ENCODE measurements at places on chromosomes 16 and 17.

DNA sequence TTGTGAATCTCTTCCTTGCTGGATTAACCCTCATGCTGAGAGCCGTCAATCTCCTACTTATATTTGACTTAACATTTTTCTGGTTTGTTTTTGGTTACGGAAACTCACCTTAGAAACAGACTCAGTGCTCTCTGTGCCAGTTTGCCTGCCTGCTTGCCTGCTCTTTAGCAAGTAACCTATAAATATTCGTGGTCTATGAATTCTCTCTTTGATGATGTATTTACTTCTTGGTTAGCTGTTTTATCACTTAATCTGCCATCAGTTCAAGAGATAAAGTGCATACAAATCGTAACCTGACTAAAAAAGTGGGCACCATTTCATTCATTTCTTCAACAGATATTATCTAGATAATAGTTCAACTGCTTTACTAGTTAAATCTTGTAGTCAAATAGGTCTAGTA lies 26.7 kb downstream of the CYB5B start:
- DNase-seq = no peak

- DNase-seq = no peak
Measured at GRCh38 chr17:73201215-73202069, 8.6 kb downstream of the COG1 start.

DNA sequence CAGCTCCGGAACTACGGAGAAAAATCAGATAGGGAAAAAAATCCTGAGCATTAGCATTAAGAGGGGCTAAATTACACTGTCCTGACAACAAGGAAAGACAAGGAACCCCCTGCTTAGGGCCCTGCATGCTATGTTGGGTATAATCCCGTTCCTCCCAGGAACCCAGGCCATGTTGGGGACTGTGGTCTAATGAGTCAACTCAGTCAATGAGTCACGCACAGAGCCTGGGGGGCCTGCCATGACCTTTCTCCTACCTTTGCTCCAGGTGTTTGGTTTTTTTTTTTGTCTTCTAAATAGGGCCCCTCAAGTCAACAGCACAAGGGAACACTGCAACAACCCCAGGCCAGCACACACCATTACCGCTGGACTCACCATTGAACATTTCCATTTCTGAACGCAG lies 8.9 kb upstream of the ZNF200 start:
- DNase-seq = no peak

DNA sequence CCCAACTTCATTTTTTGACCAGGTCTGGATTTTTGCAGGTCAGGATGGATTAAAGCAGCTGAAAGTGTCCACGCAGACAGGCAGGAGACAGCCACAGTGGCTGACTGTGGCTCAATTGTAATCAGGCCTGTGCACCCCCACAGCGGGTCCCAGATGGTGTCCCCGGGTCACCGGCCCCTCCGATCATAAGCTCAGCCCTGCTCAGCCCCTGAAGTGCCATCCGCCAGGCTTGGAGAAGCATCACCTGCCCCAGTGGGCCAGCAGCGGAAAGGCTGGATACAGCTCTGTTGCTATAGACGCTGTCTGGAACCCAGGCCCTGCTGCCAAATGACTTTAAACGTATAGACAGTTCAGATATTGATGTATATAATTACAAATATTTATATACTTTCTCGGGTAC lies 60.6 kb downstream of the RPH3AL start:
- no peak for DNase-seq

- DNase-seq = no peak
Measured at GRCh38 chr16:10776280-10776679, 32.6 kb downstream of the NUBP1 start.

DNA sequence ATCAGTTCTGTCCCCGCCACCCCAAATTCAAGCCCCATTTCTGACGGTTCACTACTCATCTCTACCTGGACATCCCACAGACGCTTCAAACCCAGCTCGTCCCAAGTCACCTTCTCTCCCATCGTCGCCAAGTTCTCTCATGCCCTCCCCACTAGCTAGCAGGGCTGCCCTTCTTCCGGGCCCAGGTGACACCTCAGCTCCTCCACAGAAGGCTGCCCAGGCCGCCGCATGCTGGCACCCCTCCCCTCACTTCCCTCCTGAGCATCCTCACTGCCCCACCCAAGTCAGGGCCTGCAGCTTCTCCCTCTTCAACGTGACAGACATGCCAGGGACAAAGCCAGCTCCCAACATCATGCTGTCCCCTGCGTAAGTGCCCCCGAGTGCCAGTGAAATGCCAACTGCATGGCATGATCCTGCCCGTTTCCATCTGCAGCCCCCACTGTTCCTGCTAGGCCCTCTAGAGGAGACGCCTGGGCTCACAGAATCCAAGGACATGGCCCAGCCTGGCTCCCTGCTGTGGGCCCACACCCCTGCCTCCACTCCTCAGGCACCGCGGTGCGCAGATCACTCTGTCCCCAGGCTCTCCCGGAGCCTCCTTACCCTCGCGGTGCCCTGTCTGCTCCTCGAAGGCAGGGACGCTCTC lies 5.9 kb downstream of the CYB561 start:
- DNase-seq = no peak

DNA sequence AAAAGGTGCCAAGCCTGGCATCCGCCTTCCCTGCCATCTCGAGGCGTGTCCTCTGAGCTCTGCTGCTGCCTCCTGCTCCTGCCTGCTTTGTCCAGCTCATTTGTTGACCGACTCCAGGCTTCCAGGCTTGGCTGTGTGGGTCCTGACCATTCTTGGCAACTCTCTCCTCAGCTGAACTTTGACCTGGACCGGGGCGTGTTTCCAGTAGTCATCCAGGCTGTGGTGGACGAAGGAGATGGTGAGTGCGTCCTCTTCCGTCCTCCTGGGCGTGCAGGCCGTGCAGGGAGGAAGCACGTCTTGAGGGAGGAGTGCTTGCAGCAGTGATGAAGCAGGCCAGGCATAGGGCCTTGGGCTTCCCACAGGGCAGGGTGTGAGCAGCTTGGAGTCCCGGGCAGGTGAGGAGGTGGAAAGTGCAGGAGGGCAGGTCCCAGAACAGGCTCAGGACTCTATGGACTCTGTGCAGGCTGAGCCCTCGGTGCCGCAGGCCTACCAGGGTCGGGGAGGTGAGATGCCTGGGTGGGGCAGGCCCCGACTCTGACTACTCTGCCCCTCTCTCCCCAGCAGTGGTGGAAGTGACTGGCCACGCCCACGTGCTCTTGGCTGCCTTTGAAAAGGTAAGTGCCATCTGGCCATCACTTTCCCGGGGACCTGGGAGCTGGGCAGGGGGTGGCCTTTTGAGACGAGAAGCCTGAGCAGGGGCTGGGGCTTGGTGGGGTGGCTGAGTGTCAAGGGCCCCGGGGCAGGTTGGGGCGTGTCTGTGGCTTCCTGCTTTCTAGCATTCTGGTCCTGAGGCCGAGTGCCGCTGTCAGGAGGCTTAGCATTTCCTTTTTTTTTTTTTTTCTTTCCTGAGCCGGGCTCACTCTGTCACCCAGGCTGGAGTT lies 28.6 kb upstream of the NUDT16L1 start:
- DNase-seq = no peak

DNA sequence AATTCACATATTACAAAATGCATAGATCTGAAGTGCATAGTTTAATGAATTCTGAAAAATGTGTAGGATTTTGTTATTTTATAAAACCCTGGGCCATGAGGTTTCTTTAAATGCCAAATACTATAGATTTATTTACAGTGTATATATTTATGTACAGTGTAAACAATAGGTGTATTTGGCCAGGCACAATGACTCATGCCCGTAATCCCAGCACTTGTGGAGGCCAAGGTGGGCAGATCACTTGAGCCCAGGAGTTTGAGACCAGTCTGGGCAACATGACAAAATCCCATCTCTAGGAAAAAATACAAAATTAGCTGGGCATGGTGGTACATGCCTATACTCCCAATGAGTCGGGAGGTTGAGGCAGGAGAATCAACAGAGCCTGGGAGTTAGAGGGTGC lies 249.4 kb downstream of the PRKCA start:
- DNase-seq = no peak

DNA sequence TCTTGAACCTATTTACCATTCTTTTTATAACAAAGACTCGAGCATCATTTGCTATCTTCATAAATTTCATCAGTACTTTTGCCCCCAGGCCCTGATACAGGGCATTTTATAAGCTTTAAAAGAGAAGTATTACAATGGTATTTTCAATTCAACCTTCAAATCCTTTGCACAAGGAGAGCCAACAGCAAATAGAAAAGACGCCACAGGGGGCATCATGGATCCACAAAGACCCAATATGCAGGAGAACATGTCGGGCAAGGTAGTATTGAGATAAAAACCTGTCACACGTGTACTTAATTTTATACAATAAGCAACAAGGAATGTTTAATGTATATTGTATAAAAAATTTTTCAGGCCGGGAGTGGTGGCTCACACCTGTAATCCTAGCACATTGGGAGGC lies 10.2 kb downstream of the MAP3K14 start:
- no peak for DNase-seq

- DNase-seq = no peak
Measured at GRCh38 chr17:71937914-71938313, 182.9 kb upstream of the SOX9 start.

GRCh38 chr17:19644493-19645210 lies 3.9 kb upstream of the ALDH3A2 start:
- DNase-seq = no peak

- no peak for DNase-seq
Measured at GRCh38 chr17:70121126-70121525, 46.1 kb downstream of the KCNJ16 start.

DNA sequence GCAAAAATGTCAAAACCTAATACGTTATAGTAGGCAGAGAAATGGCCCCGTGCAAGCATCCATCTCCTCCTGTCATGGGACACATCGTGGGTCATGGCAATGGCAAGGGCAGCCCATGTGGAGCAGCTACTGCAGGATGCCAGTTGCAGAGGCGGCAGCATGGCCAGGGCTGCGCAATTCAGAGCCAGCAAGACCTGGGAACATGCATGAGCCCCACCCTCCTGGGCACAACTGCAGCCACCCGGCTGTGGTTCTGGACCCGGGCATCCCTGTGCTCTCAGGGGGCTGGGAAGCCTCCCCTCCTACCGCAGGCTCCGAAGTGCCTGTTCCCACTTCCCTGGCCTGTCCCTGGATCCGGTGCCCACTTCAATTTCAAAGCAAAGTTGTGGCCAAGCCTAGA lies 203.6 kb downstream of the CPPED1 start:
- no peak for DNase-seq

- no peak for DNase-seq
Measured at GRCh38 chr17:70369391-70369790, 200.1 kb downstream of the KCNJ2 start.

DNA sequence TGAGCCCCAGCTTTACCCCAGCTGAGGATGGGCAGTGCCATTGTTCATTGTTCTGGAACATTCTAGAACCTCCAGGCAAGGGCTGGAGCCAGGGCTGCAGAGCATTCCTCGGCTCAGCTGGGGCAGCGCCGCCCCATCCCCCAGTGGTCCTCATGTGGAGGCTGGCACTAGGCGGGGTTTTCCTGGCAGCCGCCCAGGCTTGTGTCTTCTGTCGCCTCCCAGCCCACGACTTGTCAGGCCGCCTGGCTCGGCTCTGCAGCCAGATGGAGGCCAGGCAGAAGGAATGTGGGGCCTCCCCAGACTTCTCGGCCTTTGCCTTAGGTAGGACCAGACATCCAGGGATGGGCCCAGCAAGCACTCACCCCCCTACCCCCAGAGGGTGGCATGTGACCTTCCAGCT lies at the start of gene TMEM95:
Gene TMEM95 (plus strand): TSS at position 104 of the 400 bp plus-strand sequence. CDS start 49 bp downstream, at position 153.
- no peak for DNase-seq

Data from stimulated activated CD8-positive, alpha-beta memory T cell treated with anti-CD3 and anti-CD28 coated beads, Interleukin-15, amount 100 ng/mL, for 1 hour (primary cell).